ENCODE measurements at places on chromosomes 1 and 21. TPM values are rescaled to one million over a fixed set of nuclear protein-coding genes. Genes with fewer than 3 reads are reported as not detected.
A peak's percentile ranks its signal among the peaks of the same experiment; 100 is the strongest.

The RGS5 gene
- 4.6 TPM for total RNA-seq

GRCh38 chr1:163291461-163291860, 30.3 kb upstream of the NUF2 start:
- no peaks in the 10 kb centered on the region for H3K4me1 ChIP-seq
- no peak for DNase-seq
- no peak overlapping the region for H3K4me3 ChIP-seq
- H3K27me3 ChIP-seq, result no peaks in the 10 kb centered on the region

- H3K27ac ChIP-seq, result peak overlapping the region; percentile 68
- H3K4me1 ChIP-seq, result peaks cover 39% of the 10 kb centered on the region
- H3K4me3 ChIP-seq, result no peak overlapping the region
- H3K36me3 ChIP-seq, result no peaks in the 10 kb centered on the region
These were observed 38.3 kb downstream of the YY1AP1 start for GRCh38 chr1:155650231-155650757.

- DNase-seq, result no peak
- H3K4me3 ChIP-seq, result no peak overlapping the region
- no peaks in the 10 kb centered on the region for H3K4me1 ChIP-seq
- no peak overlapping the region for H3K27ac ChIP-seq
- H3K36me3 ChIP-seq, result no peaks in the 10 kb centered on the region
These were observed 29.4 kb downstream of the SNX27 start for GRCh38 chr1:151641229-151641628.

- H3K27ac ChIP-seq, result no peak overlapping the region
- H3K4me3 ChIP-seq, result no peak overlapping the region
- H3K27me3 ChIP-seq, result no peaks in the 10 kb centered on the region
- peaks cover 4% of the 10 kb centered on the region for H3K4me1 ChIP-seq
These were observed 53.5 kb downstream of the CAPN2 start for GRCh38 chr1:223765719-223766340.

DNA sequence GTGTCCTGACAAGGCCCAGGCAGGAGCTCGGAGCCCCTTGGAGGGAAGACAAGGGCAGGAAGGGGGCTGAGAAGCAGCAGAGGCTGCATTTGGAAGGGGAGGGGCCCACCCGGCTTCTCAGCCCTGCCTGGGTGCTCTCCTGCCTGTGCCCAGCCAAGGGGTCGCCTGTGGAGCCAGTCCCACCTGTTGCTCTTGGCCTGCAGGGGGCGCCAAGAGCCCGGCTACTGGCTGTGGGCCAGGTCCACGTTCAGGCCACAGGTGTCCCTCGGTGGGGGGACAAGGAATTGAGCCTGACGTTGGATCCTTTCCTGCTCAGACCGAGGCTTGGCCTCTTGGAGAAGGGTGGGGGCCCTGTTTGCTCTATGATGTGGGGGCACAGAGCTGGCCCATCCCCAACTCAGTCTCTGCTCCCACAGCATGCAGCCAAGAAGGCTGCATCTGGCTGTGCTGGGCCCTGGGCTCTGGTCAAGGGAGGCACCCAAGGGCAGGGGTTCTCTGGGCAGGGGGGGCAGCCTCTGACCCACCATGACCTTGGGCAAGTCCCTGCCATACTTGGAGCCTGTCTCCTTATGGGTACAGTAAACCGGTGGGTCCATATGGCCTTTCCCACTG, 10.9 kb downstream of the WNT4 start:
- peak; percentile 23 for DNase-seq
- no peak overlapping the region for H3K27ac ChIP-seq
- H3K27me3 ChIP-seq, result no peaks in the 10 kb centered on the region
- no peaks in the 10 kb centered on the region for H3K36me3 ChIP-seq
- H3K4me3 ChIP-seq, result no peak overlapping the region
- peaks cover 5% of the 10 kb centered on the region for H3K4me1 ChIP-seq

DNA sequence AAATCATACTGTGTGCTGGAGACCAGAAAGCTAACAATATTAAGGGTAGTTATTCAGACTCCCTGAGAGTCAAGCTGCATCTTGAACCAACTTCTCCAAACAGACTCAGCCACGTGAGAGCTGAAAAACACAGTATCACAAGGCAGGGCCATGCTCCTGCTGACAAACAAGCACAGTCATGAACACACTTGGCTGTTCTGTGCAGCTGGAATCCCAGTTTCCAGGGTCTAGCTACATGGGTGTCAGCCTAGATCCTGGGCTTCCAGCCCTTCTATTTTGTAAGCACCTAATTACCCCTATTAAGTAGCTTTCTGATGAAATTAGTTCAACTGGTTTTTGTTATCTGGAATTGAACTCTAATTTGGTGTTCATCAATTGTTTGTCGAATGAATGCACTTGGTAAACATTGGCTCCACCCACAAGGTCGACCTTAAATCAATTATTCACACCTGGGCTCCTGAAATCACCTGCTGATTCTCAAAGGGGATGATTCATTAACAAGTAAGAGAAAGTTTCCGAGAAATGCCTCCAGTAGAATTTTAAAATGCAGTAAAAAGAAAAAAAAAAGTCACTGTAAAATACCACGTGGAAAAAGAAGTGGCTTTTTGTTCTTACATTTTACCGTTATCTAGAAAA, 179.3 kb downstream of the ZC3H11B start:
- H3K36me3 ChIP-seq, result no peaks in the 10 kb centered on the region
- no peaks in the 10 kb centered on the region for H3K27me3 ChIP-seq
- no peaks in the 10 kb centered on the region for H3K4me1 ChIP-seq
- DNase-seq, result no peak
- H3K4me3 ChIP-seq, result no peak overlapping the region

GRCh38 chr1:17031436-17031835, 19.7 kb upstream of the ATP13A2 start:
- no peak overlapping the region for H3K4me3 ChIP-seq
- no peak overlapping the region for H3K27ac ChIP-seq
- DNase-seq, result no peak
- no peaks in the 10 kb centered on the region for H3K27me3 ChIP-seq
- H3K4me1 ChIP-seq, result no peaks in the 10 kb centered on the region

DNA sequence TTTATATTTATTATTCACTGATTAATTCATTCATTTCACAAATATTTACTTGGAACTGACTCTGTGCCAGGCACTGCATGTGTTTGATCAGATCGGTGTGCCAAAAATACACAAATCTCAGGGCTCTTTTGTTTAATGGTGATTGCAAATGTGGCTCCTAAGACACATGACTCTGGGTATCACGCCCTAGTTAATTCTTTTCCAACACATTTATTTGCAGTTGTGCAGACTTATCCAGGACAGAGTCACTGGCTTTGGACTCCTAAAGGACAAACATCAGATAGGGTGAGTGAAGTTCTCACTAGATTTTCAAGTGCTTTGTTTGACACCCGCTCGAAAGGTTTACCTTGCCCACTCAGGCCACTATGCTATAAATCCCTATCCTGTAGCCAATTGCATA, 335.5 kb downstream of the BARHL2 start:
- H3K36me3 ChIP-seq, result no peaks in the 10 kb centered on the region
- H3K4me1 ChIP-seq, result no peaks in the 10 kb centered on the region
- DNase-seq, result no peak

DNA sequence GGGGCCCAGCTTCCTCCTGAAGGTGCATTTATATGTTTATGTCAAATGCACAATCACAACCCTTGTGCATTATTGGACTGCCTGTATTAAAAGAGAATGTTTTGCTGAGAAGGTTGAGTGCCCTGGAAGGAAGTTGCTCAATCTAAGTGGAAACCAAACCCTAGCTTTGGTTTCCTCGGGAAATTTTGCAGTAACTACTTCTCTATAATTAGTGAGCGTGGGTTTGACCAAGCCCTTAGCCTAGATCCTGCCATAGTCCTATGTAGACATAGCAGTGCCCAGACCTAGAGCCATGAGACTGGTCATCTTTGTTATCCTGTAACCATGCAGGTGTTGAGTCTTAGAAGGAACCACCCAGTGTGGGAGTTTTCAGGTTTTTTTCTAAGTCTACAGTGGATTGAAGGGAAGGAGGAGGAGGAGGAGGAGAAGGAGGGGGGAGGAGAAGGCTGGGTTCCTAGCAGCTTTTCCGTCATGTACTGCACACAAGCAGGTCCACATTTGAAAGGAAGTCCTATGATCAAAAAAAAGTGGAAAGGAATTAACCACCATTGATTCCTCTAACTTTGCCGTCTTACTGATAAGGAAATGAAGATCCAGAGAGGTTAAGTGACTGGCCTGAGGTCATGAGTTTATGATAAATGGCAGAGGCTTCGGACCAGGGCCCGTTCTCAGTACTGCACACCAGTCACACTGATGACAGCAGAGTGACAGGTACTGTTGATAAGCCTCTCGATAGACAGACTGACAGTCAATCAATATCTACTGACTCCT, 72.2 kb upstream of the LYST start:
- DNase-seq, result no peak
- no peaks in the 10 kb centered on the region for H3K27me3 ChIP-seq
- no peaks in the 10 kb centered on the region for H3K4me1 ChIP-seq
- no peak overlapping the region for H3K27ac ChIP-seq
- H3K4me3 ChIP-seq, result no peak overlapping the region

Data from HCT116 (cell line).